ENCODE measurements at places on chromosomes 6 and 20.

- DNase-seq = no peak
Observed at GRCh38 chr6:156651486-156651885, 125.7 kb upstream of the ARID1B start.

- DNase-seq = no peak
Observed at GRCh38 chr6:48957781-48958180, 505.3 kb downstream of the MMUT start.

- DNase-seq = no peak
Observed at GRCh38 chr6:30768634-30769087, 24.3 kb upstream of the IER3 start.

- DNase-seq = no peak
Observed at GRCh38 chr6:33963136-33963750, 159.4 kb upstream of the MLN start.

DNA sequence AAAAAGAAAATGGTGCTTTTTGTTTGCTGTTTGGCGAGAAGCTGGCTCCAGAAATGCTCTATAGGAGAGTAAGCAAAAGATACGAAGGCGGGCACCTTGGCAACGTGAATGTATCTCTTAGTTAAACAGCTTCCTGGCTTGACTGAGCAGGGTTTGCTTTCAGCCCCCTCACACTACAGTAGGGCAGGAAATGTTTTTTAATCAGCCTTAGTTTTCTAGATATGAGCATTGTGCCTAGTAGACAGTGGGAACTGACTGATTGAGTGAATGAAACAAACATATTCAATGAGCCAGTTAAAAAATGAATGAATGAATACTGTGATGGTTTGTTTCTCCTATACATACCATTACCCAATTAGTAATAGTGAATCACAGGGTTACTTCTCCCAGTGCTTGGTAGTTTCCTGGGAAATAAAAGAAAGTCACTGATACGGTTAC lies 19.9 kb downstream of the CAP2 start:
- peak; percentile 38 for DNase-seq

- no peak for DNase-seq
Observed at GRCh38 chr20:17902531-17903083, 66.0 kb downstream of the SNX5 start.

- no peak for DNase-seq
Observed at GRCh38 chr20:50680105-50680960, 11.0 kb downstream of the RIPOR3 start.

GRCh38 chr6:166342349-166343149 lies at the start of gene SFT2D1:
Gene SFT2D1 (minus strand): TSS chr6:166342545. CDS start chr6:166342481, 64 bp downstream.
- peak; percentile 78 for DNase-seq

DNA sequence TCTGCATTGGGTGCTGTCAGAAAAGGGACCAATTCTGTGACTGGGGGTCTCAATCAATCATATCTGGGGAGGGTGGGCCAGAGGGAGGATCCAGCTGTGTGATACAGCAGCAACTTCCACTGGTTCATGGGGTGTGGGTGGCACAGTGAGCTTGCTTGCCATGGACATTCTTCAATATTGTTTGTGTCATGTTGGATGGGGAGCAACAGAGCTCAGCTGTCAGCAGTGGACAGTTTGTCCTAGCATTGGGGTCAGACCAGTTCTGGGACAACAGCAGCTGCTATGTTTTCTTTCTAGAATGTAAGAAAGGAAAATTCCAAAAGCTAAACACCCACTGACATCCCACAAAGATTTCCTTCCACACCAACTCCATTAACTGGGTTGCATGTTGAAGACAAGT lies 221.9 kb upstream of the CDH4 start:
- DNase-seq = no peak

DNA sequence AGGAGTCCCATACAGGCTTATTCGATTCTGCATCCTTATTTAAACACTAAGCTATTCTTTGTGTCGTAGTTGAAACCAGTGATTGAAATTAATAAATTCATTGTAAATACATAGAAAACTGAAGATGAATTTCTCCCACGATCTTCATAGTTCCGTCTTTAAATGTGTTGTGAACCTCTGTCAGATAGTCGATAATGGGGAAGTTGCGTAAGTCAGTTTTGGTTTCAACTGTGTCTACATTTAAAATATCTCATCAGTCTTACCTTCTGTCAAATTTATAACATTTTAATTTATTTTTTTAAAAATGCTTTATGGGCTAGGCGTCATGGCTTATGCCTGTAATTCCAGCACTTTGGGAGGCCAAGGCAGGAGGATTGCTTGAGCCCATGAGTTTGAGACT lies 12.7 kb downstream of the STX11 start:
- no peak for DNase-seq

GRCh38 chr6:21478883-21479539 lies 114.5 kb upstream of the SOX4 start:
- no peak for DNase-seq

GRCh38 chr20:46757754-46758678 lies 48.6 kb downstream of the SLC2A10 start:
- DNase-seq = peak; percentile 87

GRCh38 chr6:107020239-107020638 lies 7.8 kb upstream of the MTRES1 start:
- no peak for DNase-seq

GRCh38 chr6:44538131-44538806 lies 150.8 kb downstream of the CDC5L start:
- no peak for DNase-seq

DNA sequence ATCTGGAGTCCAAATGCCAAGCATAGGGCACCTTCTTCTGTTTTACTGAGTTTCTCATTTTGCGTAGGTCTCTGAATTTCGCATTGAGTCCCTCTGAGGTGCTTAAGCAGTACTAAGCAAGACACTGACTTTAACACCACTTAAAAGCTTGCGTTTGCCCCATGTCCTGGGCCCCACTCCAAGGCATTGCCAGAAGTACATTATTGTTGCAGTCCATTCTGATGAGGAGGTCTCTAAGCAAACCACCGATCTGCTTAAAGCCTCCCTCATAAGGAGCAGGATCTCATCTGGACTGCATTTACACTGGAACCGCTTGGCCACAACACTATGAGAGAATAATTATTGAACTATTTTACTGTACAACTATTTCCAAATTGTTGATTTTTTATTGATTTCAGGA lies 16.3 kb downstream of the BMP2 start:
- no peak for DNase-seq

All from RWPE1 (cell line).